ENCODE measurements at places on chromosomes 3 and 15.

DNA sequence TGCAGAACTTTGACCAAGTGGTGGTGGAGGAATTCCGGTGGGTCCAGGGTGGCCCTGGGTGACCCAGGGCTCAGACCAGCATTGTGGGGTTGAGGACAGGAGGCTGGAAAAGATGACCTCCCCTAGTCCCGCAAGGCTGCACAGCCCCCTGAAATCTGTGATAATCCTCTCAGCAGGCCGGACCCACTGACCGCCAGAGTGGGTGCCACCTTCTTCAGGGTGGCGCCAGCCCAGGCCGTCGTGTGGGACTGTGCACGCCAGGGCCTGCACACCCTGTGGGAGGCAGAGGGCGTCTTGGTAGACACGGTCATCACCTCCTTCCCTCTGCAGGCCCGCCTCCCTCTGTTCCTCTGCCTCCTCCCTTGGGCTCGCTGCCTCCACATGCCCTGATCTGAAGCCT is 137.7 kb downstream of the TBC1D2B start:
- no peak for DNase-seq

GRCh38 chr3:168088106-168088720 is 7.5 kb downstream of the GOLIM4 start:
- DNase-seq = peak; percentile 20

DNA sequence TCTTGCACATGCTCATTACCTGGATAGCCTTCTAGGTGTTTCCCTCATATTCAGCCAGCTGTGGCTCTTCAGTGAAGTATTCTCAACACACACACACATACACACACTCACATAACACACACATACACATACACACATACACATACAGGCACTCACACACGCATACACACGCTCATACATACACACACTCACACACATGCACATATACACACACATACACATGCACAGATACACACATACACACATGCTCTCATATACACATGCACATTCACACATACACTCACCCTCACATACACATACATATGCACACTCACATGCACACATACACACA is 41.2 kb downstream of the GRK7 start:
- DNase-seq = no peak

DNA sequence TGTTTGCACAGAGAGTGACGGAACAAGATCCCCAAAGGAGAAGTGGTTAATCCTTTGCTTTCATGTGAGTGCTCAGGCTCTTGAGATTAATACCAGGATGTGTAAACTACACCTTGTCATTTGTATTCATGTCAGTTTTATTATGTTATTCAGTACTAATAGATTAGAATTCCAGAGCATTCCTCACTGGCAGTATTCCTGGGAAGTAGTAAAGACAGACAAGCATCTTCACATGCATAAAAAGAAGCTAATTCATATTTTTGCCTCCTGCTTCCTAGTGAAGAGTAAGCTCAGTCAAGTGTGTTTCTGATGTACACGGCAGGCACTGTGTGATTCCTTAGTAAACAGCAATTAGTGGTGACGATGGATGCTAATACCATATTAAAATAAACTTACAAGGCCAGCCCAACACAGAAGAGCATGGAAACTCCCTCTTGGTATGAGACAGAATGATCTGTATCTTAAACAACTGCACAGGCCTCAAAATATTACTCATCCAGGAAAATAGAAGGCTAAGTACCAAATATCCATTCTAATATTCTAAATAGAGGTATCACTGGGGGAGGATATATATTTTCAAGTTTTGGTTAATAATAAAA is 336.8 kb upstream of the MCTP2 start:
- DNase-seq = no peak

- DNase-seq = no peak
Observed at GRCh38 chr3:12120374-12121140, 38.2 kb downstream of the TIMP4 start.

GRCh38 chr3:28326458-28326926 is 22.0 kb upstream of the ZCWPW2 start:
- peak; percentile 43 for DNase-seq

- DNase-seq = no peak
Observed at GRCh38 chr3:100875239-100875638, 118.0 kb downstream of the ABI3BP start.

- no peak for DNase-seq
Observed at GRCh38 chr3:155232605-155233004, 60.9 kb downstream of the STRIT1 start.

- no peak for DNase-seq
Observed at GRCh38 chr3:194572143-194572789, 61.0 kb downstream of the TMEM44 start.

DNA sequence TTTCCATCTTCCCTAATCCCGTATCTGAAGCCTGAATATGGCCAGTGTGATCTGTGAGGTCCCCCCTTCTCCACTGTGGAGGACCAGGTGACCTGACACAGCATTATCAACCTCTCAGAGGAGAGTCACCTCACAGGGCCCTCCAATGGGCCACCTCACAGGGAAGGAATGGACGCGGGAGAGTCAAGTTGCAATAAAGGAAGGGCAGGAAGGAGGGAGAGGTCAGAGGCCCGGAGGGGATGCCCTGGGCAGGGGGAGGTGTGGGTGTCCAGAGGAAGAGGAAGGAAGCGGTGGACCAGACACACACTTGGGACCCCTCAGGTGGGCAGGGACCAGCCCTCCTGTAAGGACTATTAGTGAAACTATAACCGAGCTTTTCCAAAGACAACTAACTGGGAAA is 14.6 kb upstream of the LRRC15 start:
- no peak for DNase-seq

GRCh38 chr15:94951538-94951937 is 720.2 kb downstream of the MCTP2 start:
- no peak for DNase-seq

DNA sequence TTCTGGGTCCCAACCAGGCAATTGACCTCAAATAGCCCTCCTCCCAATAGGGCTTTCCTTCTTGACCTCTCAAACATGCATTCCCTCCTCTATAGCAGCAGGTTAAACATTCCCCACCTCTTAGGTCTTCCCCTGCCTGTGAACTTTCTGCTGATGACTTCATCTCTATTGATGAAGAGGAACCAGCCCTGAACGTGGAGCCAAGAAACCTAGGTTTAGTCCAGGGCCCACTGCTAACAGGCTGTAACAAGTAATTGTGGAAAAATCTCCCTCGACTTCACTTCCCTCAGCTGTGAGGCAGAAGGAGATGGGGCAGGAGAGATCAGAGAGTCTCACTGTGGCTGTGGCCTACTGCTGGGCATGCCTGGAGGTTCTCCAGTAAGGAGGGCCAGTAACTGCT is 24.7 kb downstream of the ILDR1 start:
- no peak for DNase-seq

DNA sequence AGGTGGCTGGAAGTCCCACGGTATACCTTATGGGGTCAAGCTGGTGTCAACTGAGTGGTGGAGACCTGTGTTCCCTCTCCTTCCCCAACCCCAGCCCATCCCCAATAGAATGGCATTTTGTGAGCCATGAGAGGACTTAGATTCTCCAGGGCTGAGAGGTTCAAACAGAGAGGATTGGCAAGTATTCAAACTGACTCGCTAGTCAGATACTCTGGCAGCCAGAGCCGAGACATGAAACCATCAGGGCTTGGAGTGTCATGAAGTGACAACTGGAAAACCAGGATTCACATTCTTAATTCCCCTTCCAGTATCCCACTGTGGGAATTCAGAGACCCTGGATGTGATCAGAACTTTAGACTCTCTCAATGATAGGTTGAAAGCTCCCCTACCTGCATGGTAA is 159.4 kb upstream of the SNTN start:
- no peak for DNase-seq

GRCh38 chr15:34472947-34473346 is 35.3 kb upstream of the GOLGA8A start:
- no peak for DNase-seq

GRCh38 chr15:25188051-25188450 is 233.3 kb downstream of the SNRPN start:
- DNase-seq = no peak

- no peak for DNase-seq
Observed at GRCh38 chr3:33437556-33438283, 2.5 kb downstream of the UBP1 start.

GRCh38 chr3:87949189-87949878 is 109.5 kb downstream of the CGGBP1 start:
- DNase-seq = no peak

DNA sequence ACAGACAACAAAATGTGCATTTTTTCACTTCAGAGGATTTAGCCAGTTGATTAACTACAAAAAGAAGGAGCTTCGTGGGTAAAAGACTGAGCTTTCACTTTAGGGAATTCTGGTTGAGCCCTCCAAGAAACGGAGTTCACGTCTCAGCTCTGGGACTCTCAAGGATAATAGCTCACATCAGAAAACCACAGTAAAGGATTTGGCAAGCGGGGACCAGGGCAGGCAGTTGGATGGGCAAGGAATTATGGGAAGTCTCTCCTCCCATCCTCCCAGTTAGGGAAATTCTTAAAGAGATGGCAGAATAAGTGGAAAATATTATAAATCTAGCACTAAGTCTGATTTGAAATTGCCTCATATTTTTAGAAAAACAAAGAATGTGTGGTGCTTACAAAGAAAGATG is 188.3 kb upstream of the EOMES start:
- DNase-seq = no peak

- DNase-seq = no peak
Observed at GRCh38 chr3:16686679-16687078, 81.5 kb upstream of the DAZL start.

DNA sequence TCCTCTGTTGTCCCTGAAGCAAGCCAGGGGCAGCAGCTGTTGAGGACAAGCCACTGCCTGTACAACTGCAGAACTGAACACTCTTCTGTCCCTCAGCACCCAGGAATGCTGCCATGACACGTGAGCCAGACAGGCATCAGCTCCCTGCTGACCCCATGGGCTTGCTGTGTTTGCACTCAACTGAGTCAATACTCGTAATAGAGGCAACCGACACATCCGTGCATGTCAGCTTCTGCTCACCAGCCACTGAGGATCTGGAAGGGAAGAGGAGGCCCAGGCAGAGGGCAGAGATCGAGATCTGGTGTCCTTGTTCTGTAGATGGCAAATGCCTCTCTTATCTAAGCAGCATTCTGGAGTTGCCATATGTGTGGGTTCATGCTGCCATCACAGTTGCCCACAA is 54.3 kb upstream of the SEC61A1 start:
- DNase-seq = no peak

DNA sequence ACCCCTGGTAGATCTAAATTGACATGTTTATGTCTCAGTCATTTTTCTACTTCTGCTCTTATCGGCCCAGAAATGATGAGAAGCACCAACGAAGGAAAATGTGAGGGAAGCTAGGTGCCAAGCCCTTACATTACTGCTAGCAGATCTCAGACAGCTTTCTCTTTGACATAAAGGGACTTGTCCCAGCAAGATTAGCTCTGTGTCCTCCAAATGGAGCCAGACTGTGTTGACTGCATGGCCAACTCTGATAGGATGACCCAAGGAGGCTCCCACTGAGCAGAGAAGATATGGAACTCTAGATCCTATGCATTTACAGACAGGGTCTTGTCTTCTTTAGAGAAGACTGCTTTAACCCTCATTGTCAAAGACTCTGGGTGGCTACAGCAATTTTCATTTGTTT is 2.8 kb upstream of the MCTP2 start:
- no peak for DNase-seq

GRCh38 chr15:49064281-49064653 is 18.0 kb upstream of the SECISBP2L start:
- no peak for DNase-seq

DNA sequence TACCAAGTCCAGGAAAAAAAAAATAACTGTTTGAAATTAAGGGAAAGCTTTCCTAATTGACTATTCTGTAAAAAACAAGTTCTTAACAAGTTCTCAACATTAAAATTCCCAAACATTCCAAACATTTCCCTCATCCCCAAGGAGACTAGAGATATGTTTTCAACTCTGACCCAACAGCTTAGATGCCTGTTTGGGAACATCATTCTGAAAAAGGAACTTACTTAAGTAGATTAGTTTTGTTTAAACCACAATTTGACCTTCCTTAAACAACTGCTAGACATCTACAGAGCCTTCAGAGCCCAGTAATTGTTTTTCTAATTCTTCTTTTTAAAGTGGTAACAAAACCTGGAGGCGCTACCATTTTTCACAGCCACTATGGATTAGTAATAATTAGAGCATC is 12.8 kb downstream of the UBR1 start:
- DNase-seq = no peak

DNA sequence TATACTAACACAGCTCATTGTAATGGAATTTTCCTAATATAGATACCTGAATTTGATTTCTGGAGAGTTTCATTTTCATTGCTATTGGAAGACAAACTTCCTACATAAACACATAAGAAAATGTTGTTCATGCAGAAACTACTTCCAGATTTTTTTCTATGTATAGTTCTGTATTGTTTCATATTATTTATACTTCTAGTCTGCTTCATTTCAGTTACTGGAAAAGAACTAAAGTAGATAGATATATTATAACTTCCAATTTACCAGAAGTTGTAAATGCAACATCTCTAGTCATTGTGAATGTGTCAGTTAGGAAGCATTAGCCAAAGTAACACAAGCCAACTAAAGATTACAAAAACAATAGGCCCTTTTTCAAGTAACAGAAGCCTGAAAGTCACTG is 147.3 kb upstream of the ZNF385D start:
- no peak for DNase-seq

- no peak for DNase-seq
Observed at GRCh38 chr15:90610190-90610589, 80.5 kb downstream of the CRTC3 start.

- DNase-seq = no peak
Observed at GRCh38 chr15:48560321-48561051, 85.0 kb downstream of the FBN1 start.

GRCh38 chr3:140088513-140088912 is 153.5 kb downstream of the CLSTN2 start:
- DNase-seq = no peak

DNA sequence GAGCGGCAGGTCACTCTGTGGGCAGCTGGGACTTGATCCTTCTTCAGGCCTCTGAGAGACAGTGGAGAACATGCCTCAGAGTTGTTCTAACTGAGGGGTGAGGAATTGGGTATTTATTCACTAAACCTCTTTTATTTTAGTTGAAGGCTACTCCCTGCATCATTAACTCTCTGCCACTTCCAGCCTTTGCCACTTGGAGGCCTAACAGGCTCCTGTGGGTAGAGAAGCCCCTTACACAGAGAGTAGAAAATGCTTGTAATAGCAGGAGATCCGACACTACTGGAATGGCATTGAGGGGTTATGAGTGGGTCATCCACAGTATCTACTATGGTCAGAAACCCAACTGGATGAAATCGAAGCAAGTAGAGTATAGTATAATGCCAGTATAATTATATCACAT is 81.7 kb downstream of the RYR3 start:
- DNase-seq = no peak

DNA sequence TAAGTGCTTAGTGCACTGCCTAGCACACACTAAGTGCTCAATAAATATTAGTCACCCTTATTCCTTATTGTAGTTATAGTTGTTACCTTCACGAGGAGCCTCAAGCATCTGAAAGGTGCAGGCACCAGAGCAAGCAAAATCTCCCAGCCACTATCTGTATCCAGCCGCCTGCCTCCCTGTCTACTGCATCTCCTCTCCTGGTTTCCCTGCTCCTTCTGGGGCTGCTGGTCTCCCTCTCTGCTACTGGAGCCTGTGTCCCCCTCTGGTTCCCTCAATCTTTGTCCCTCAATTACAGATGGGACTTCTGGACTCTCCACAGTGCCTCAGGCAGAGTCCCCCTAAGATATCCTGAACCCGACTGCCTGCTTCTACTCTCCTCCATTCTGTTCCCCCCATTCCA is 18.8 kb downstream of the MYL3 start:
- no peak for DNase-seq

All from NK-92 treated with Interleukin-12 subunit alpha and Interleukin-12 subunit beta, amount 100 ng/mL, for 24 hours (cell line).